ENCODE measurements at places on chromosomes 11 and 22. TPM values are rescaled to one million over a fixed set of nuclear protein-coding genes. Genes with fewer than 3 reads are reported as not detected.

MRGPRX2 gene
- total RNA-seq, result 0.83 TPM

NCAM1 gene
- 96.8 TPM for total RNA-seq

GGTLC3 gene
- total RNA-seq, result not detected

MMP8 gene
- total RNA-seq, result not detected

XNDC1N gene
- 9.0 TPM for total RNA-seq

NCAPD3 gene
- 9.1 TPM for total RNA-seq

SCUBE1 gene
- total RNA-seq, result 50.7 TPM

FREY1 gene
- 1.3 TPM for total RNA-seq

BIRC3 gene
- 13.7 TPM for total RNA-seq

POU2AF2 gene
- not detected for total RNA-seq

GRIK4 gene
- total RNA-seq, result 0.83 TPM

NOX4 gene
- total RNA-seq, result 3.4 TPM
